Fibroblast of skin of right biceps (primary cell): ENCODE measurements at places on chromosomes 4 and X.

- no peak for DNase-seq
Observed at GRCh38 chr4:46852800-46853199, 56.2 kb downstream of the COX7B2 start.

DNA sequence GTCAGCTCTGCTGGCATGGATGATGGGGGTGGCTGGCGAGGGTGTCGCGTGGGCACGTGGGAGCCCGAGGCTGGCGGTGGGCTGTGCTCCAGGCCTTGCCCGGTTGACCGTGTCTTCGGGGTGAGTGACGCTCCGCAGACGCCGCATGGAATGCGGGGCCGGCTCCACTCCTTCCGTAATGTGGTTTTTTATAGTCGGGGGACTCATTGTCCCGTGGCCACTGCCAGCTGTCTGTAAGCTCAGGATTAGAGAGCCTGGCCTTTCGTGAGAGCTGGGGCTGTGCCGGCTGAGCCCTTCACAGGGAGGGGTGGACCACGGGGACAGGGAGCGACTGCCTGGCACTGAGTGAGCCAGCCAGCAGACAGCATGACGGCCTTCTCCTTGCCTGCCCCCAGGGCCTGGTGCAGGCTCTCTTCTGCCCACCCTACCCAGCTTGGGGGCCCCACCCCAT lies 20.4 kb downstream of the DOK7 start:
- peak; percentile 28 for DNase-seq

GRCh38 chrX:53695946-53696549 lies 9.5 kb upstream of the HUWE1 start:
- DNase-seq: no peak

DNA sequence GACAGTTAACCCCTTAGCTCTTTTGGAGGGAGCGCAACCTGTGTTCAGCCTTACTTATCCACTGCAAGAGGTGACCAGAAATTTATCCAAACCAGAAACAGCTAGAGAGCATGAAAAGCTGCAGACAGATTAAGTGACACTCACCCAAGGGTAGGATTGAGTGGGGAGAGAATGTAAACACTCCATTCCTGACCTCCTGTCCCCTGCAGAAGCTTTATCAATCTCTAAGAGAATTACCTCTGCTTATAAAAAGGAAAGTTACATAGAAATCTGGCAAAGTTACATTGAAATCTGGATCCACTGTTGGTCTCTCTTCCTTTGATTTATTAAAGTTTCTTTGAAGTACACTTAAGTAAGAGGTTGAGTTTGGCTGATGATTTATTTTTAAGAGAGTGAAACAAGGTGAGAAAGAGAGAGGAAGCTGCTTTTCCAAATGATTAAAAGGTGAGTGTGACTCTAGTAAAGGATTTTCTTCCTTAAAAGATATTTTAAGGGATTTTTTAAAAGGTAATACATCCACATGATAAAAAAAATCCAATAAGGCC lies 112.3 kb downstream of the ANAPC4 start:
- DNase-seq: no peak

GRCh38 chr4:6926681-6927478 lies 17.3 kb downstream of the TBC1D14 start:
- peak; percentile 28 for DNase-seq

- DNase-seq: no peak
Observed at GRCh38 chr4:144902614-144903013, 195.4 kb downstream of the ANAPC10 start.

DNA sequence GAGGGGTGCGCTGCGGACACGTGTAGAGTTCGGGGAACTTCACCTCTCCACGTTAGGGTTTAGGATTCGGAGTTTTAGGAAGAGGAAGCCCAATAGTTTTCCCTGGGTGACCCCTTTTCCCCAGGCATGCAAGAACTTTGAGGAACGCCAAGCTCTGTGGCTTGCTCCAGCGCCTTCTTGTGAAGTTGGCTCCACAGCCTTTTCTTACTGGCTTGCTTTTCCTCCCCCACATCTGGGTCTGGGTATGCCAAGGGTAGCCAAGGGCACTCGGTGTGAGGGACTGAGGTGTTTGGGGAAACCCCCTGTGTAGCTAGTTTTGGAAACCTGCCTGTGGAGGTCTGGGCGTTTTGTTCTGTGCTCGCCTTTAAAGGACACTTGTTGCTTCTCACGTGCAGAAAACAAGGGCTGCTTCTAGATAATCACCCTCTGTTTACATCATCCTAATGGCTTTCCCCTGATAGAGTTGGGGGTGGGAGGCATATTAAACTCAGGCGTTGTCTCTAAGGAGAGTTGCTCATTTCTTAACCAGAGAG lies 746 bp downstream of the EDNRA start:
- DNase-seq: peak; percentile 23

GRCh38 chr4:66123190-66123589 lies 452.9 kb upstream of the EPHA5 start:
- peak; percentile 11 for DNase-seq

GRCh38 chr4:159227984-159228383 lies 125.1 kb downstream of the RAPGEF2 start:
- peak; percentile 90 for DNase-seq

GRCh38 chrX:40964633-40965586 lies 120.3 kb upstream of the USP9X start:
- DNase-seq: no peak

- no peak for DNase-seq
Observed at GRCh38 chrX:46295963-46296362, 249.3 kb downstream of the ZNF674 start.

DNA sequence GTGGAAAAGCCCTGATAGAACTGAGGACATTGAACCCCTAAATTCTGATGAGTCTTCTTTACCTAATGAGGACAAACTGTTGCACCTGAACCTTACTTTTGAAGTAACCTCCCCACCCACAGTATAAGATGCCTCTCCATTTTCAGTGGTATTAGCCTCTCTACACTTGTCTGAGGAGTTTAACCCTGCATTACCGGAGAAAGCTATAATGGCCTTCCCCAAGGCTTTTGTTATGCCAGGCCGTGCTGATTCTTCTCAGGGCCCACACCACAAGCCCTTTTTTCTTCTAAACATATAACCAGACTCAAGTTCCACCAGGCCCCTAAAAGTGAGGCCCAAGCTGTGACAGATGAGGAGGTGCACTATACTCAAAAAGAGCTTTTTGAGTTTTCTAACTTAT lies 345.8 kb upstream of the GRID2 start:
- no peak for DNase-seq

DNA sequence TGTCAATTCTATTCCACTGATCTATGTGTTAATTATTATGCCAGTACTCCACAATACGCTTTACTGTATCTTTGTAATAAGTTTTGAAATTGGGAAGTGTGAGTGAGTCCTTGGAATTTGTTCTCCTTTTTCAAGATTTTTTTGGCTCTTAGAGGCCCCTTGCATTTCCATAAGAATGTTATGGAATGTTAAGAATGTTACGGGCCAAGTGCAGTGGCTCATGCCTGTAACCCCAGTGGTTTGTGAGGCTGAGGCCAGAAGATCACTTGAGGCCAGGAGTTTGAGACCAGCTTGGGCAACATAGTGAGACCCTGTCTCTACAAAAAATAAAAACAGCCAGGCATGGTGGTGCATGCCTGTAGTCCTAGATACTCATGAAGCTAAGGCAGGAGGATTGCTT lies 167.6 kb upstream of the CXorf66 start:
- DNase-seq: no peak

- no peak for DNase-seq
Observed at GRCh38 chr4:181962321-181962720, 280.9 kb upstream of the TENM3 start.

- DNase-seq: no peak
Observed at GRCh38 chr4:158860856-158861255, 92.0 kb downstream of the FNIP2 start.

DNA sequence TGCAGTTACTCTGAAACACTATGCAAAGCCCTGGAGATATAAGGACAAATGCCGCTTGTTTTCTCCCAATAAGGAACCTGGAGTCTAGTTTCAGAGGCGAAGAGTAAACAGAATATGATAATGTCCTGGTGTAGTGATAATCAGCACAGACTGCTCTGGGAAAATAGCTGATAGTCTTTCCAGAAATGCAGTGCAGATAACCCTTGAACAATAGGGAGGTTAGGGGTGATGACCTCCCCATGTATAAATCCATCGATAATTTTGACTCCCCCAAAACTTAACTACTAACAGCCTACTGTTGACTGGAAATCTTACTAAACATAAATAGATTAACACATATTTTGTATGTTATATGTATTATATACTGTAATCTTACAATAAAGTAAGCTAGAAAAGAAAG lies 1280.9 kb upstream of the TENM3 start:
- DNase-seq: no peak

DNA sequence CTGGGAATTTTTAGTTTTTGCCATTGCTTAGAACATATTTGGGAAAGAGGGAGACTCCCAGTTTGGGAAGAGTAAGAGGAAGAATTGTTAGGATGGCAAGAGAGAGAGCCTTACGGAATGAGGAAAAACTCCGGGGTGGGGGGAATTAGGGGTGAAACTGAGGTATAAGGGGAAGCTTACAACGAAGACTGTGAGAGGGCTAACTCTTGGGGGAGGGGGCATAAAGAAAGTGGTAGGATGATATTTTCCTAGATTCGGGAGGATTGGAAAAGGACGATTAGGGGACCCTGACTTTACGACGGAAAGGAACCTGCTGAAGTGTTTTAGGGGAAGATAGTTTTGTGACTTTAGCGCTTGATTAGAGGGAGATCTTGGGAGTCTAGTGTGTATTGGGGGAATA lies 86.2 kb upstream of the HPRT1 start:
- DNase-seq: no peak

DNA sequence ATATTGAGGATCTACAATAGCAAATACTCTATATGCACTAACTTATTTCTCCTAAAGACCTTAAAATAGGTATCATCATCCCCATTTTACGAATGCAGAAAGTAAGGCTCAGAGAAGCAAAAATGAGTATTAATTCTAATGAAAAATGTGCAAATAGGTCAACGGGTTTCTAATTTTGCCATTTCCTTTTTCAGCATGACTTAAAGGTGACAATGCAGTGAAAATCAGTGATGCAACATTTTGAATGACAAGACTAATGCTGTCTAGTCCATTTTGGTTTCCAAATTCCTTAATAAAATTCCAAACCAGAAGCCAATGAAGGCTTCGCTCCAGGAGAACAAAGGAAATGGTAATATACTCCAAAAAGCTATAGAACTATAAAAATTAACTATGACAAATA lies 37.0 kb upstream of the IBSP start:
- DNase-seq: no peak

GRCh38 chr4:123300222-123301039 lies 96.2 kb upstream of the SPRY1 start:
- no peak for DNase-seq

GRCh38 chr4:15971068-15971801 lies 8.3 kb upstream of the FGFBP2 start:
- DNase-seq: no peak

GRCh38 chr4:152456609-152457008 lies 79.3 kb downstream of the FBXW7 start:
- DNase-seq: no peak

DNA sequence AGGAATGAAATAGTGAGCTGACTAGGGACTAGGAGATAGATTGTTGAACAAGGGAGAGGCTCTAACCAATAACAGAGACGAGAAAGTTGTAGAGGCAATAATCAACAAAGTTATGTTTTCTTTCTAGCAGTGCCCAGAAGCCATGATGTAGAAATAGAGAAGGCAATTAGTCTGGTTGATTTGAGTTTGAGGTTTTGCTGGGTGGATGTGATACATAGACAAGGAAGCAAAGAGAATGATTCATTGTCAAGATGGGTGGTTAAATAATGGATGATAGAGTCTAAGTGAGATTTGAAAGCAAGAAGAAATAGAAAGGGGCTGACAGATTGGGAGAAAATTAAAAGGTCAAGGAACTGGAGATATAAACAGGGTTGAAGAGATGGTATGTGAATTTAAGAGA lies 11.2 kb downstream of the RBM41 start:
- no peak for DNase-seq

DNA sequence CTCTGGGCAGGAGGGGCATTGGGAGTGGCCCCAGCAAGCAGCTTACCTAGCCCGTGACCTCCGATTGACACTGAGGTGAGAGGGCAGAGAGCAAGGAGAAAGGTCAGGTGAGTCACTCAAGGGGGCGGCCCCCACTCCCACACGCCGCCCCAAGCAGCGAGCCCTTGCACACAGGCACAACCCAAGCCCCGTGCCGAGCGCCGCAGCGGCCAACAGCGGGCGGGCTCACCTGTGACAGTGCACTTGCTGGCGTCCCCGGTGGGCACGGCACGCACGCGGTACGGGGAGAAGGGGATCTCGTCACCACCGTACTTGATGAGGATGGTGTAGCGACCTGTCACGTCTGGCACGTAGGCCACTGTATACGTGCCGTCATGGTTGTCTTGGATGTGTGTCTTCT lies 17.2 kb downstream of the FLNA start:
- DNase-seq: no peak

DNA sequence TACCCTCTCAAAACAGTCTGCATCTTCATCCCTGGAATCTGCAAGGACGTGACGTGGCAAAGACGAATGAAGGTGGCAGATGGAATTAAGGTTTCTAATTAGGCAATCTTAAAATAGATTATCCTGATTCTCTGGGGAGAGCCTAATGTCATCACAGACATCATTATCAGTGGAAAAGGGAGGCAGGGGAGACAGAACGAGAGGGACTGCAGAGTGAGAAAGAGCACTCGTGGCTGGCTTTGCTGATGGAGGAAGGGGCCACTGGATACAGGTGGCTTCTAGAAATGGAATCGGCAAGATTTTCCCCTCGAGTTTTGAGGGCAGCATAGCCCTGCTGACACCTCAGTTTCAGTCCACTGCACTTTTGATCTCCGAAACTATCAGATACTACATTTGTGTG lies 110.6 kb downstream of the ASMT start:
- DNase-seq: no peak

DNA sequence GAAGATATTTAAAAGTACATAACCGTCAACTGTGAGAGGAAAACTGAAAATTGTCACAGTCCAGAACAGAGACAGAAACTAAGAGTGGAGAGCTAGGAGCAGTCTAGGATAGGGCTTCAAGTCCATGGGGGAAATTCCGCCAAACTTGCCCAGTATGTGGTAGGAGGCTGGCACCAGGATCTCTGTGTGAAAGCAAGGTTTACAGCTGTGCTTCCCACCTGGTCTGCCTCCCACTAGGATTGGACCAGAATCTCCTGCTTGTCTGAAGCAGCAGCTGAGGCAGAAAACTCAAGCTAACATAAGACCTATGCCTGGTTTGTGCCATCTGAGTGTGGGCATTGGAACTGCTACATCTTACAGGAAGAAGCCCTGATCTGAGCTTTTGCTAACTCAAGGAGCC lies 18.6 kb upstream of the FHL1 start:
- DNase-seq: no peak

GRCh38 chr4:76449362-76449767 lies 14.3 kb downstream of the SHROOM3 start:
- DNase-seq: peak; percentile 65
